ENCODE measurements at places on chromosomes 2 and 18.

DNA sequence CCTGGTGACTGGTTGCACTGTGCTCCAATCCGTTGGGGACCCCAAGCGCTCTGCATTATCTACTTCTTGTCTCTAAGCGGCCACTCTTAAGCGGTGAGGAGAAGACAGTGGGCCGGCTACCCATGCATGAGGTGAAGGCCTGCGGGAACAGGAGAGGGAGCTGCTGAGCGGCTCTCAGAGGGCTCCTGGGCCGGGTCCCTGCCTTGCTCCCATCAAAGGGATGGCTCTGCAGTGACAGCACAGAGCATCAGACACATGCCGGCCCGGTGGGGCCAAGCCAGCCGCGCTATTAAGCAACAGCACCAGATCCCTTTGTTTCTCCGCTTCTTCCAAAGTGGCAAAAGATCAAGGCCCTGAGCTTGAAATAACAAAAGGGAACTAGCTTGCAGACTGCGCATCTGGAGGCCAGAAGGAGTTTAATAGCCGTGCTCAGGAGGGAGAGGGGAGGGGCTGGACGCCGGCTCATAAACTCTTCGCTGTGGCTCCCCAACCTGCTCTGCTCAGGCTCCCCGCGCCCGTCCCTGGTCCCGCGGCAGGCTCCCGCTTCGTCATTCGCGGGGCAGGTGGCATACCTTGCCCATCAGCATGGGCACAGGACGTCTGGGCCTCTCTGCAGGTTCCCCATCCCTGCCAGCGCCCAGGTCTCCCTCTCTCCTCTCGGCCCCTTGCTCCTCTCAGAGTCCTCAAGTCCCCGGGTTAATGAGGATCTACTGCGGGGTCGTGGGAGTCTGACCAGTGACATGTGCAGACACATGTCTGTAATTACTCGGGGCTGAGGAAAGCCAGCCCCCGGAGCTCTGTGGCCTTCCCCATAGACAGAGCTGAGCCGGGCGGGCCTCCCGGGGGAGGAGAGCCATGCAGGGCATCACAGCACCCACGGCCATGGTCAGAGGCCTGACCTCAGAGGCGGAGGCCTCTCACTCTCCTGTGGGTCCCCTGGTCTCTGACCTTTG is 96.7 kb downstream of the ASB1 start:
- no peak for DNase-seq

DNA sequence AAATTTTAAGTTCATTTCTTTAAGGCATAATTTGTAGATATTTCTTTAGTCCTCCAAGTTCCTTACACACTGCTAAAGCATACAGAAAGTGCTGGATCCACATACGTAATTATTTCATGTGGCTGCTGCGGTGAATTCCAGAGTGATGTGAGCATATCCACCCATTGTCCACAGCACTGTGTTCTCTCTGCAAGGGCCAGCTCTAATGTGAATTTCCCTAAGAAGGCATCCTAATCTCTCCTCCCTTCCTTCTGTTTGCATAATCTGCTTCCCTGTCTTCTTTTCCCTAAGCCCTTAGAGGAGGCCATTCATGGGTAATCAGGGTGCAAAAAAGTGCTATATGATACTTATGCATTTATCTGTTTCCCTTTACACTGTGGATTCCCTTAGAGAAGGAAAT is 57.2 kb downstream of the COBLL1 start:
- no peak for DNase-seq

DNA sequence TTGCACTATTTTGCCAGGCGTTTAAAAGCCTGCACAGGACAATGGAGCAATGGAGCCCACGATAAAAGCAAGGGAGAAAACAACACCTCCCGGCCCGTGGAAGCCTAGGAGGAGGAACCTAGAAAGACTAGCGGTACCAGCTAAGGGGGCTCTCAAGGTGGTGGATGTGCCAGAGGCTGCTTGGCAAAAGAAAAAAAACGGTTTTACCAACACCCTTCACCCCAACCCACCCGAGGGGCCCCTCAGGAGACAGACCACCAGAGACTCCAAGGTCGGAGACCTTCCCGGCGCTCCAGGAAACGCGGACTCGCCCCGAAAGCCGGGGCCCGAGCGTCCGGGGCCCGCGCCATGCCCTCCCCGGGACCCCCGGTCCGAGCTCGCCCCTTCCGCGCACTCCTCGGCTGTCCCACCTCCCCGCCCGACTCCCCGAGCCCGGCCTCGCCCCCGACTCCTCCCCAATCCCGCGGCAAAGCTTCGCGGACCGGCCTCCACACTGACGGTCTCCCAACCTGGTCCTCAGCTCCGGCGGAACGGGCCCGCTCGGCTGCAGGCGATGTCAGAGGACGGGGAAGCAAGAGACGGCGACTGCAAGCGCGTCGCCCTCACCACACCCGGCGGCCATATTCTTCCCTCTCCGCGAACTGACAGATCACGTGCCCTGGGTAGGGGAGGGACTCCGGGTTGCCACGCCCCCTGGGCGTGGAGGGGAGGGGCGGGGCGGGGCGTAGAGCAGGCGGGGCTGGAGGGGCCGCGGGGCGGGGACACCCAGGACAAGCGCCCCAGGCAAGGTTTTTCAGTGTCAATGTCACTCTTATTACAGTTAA is at the start of gene KIDINS220:
Gene KIDINS220 (minus strand): TSS at position 643 of the 824 bp plus-strand sequence. CDS start 10,520 bp downstream, outside the sequence.
- DNase-seq: peak; percentile 81

GRCh38 chr2:159792599-159792998 is 5.4 kb downstream of the CD302 start:
- no peak for DNase-seq

- no peak for DNase-seq
These were observed 73.2 kb upstream of the SMAD2 start for GRCh38 chr18:48003426-48004349.

DNA sequence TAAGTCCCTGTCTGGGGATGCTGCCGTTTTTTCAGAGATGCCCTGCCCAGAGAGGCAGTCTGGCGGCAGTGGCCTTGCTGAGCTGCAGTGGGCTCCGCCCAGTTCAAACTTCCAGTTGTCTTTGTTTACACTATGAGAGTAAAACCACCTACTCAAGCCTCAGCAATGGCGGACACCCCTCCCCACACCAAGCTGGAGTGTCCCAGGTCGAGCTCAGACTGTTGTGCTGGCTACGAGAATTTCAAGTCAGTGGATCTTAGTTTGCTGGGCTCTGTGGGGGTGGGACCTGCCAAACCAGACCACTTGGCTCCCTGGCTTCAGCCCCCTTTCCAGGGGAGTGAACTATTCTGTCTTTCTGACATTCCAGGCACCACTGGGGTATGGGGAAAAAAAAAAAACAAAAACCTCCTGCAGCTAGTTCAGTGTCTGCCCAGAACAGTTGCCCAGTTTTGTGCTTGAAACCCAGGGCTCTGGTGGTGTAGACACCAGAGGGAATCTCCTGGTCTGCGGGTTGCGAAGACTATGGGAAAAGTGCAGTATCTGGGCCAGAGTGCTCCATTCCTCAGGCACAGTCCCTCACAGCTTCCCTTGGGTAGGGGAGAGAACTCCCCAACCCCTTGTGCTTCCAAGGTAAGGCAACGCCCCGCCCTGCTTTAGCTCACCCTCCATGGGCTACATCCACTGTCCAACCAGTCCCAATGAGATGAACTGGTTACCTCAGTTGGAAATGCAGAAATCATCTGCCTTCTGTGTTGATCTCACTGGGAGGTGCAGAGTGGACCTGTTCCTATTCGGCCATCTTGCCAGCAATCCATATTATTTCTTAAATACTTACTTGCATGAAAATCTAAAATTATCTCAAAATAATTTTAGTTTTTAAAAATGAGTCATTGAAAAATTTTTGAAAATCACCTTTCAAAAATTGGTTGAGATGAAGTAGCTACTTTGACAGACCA is 338.0 kb downstream of the OSR1 start:
- DNase-seq: no peak

GRCh38 chr2:147679955-147680531 is 164.8 kb upstream of the ACVR2A start:
- no peak for DNase-seq

- DNase-seq: no peak
These were observed 37.0 kb upstream of the TTN start for GRCh38 chr2:178844269-178844668.

DNA sequence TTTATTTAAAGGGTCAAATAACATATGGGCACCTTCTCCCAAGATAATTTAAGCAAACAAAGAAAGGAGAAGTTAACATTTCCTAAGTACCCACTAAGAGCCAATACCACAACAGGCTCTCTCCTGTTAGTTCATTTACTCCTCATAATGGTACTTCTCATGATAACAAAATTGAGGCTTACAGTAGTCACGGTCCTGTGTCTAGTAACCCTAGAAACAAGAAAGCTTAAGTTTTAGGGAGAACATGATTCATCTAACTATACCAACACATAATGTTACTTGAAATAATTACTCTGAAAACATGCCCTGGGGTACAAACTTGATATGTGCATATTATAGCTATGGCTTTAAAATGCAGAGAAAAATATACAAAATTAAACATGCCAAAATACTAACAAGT is 19.8 kb downstream of the IWS1 start:
- DNase-seq: no peak

Data from activated T-cell treated with anti-CD3 and anti-CD28 coated beads for 48 hours (primary cell).